ENCODE measurements at places on chromosomes 12 and 14.

- H3K27me3 ChIP-seq, result no peaks in the 10 kb centered on the region
- H3K4me3 ChIP-seq, result no peak overlapping the region
- H3K4me1 ChIP-seq, result no peaks in the 10 kb centered on the region
- DNase-seq, result no peak
- H3K27ac ChIP-seq, result no peak overlapping the region
- peaks cover 11% of the 10 kb centered on the region for H3K36me3 ChIP-seq
Measured at GRCh38 chr12:98678236-98678945, 33.3 kb downstream of the APAF1 start.

DNA sequence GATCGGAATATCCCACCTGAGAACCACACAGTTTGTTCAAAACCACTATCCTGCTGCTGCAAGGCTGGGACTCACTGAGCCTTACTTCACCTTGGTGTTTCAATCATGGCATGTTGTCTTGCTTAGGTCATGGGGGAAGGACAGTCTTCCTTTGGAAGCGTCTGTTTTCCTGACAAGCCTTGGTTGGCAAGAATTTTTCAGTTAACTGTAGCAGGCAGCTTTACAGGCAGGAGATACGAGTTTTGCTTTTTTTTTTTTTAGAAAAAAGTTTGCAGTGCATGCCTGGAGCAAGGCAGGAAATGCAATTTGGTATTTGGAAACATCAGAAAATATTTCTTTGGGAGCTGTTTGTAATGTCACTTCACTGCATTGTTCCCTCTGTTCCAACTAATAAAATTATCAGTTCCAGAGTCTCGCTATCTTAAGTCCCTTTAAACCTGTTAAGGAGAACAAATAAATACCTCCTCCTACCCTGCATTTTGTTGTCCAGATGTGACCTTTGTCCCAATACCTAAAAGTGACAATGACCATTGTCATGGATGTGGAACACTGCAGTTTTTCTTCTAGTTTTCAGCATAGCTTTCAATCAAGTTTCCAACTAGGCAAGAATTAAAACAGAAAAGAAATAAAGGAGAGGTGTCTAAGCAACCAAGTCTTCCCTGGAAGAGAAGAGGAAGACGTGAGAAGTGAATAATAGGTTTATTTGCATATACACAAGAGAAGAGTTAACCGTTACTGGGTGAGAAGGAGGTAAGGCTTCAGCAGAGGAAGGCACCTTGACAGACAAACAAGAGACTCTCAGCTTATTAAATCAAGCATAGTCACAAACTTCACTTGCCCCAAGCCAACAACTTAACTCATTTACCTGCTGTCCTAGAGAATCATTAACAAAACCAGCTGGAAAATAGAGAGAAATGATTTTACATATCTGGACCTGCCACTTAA, 71.4 kb upstream of the ACTN1 start:
- no peak overlapping the region for H3K27ac ChIP-seq
- DNase-seq, result no peak
- no peak overlapping the region for H3K4me3 ChIP-seq
- H3K4me1 ChIP-seq, result peaks cover 13% of the 10 kb centered on the region
- peaks cover 24% of the 10 kb centered on the region for H3K36me3 ChIP-seq

DNA sequence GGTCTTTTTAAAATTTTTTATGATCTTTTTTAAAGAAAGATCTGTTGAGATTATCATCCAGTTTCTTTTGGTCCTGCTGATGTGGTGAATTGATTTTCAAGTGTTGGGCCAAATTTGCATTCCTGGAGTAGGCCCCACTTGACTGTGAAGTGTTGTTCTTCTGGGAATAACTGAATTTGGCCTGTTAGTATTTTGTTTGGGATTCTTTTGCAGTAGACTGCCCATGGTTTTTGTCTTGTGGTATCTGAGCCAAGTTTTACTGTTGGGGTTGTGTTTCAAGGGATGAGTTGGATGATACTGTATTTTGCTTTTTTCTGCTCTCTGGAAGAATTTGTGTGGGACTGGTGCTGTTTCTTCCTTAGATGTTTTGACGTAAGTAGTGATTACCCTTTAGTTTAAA, 4.0 kb upstream of the SYCP3 start:
- H3K36me3 ChIP-seq, result peaks cover 28% of the 10 kb centered on the region
- H3K4me3 ChIP-seq, result peak overlapping the region; percentile 37
- H3K4me1 ChIP-seq, result peaks cover 41% of the 10 kb centered on the region
- no peak for DNase-seq

DNA sequence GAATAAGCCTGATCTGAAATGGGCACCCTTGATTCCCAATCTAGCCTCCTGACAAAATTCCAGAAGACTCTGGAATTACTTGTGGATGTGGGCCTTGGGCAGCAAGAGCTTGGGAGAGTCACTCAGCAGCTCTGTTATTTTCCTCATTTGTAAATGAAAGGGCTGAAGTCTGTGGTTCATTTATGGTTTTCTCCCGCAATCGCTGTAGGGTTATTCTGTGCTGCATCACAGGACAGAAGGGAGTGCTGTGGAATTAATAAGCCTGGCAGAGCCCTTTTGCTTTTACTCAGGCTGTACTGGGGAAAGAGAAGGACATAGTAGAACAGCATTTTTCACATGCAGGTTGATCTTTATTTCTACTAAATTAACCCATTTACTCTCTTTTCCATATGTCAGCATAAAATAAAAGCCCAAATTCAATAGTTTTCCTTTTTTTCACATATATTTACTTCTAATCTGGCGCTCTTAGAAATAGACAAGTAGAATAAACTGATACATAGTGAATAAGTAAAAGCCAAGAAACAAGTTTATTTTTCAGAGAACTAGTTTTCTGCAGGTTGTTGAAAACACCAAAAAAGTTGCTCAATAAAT, 49.2 kb downstream of the DUSP16 start:
- no peaks in the 10 kb centered on the region for H3K4me1 ChIP-seq
- no peak overlapping the region for H3K27ac ChIP-seq
- no peak overlapping the region for H3K4me3 ChIP-seq
- no peak for DNase-seq
- H3K36me3 ChIP-seq, result peaks cover 2% of the 10 kb centered on the region
- no peaks in the 10 kb centered on the region for H3K27me3 ChIP-seq

DNA sequence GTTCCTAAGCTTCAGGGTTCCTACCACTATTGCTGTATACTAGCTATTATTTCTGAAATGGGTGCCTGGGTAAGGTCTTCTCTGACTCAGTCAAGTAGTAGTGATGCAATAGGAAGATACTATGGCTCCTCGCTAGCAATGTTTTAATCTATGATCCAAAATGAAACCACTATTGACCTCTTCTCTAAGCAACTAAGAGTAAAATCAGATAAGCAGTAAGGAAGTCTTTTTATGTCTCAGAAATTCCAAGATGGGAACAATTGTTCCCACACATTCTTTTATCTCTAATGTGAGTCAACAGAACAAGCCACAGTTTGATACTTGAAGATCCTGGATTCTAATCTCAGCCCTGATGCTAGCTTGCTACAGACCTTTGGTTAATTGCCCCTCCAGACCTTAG, 45.1 kb downstream of the AREL1 start:
- H3K4me3 ChIP-seq, result no peak overlapping the region
- H3K27me3 ChIP-seq, result no peaks in the 10 kb centered on the region
- peaks cover 48% of the 10 kb centered on the region for H3K36me3 ChIP-seq
- DNase-seq, result no peak
- no peak overlapping the region for H3K27ac ChIP-seq
